ENCODE measurements at places on chromosomes 12 and 14. TPM values are rescaled to one million over a fixed set of nuclear protein-coding genes. Genes with fewer than 3 reads are reported as not detected.

- DNase-seq = no peak
Observed at GRCh38 chr14:69358966-69359365, 39.1 kb downstream of the ERH start.

CLEC1B gene
- total RNA-seq = not detected

- no peak for DNase-seq
Observed at GRCh38 chr12:123337070-123337469, 27.6 kb downstream of the SBNO1 start.

GRCh38 chr14:35847636-35848035 is 21.5 kb downstream of the BRMS1L start:
- no peak for DNase-seq

DNA sequence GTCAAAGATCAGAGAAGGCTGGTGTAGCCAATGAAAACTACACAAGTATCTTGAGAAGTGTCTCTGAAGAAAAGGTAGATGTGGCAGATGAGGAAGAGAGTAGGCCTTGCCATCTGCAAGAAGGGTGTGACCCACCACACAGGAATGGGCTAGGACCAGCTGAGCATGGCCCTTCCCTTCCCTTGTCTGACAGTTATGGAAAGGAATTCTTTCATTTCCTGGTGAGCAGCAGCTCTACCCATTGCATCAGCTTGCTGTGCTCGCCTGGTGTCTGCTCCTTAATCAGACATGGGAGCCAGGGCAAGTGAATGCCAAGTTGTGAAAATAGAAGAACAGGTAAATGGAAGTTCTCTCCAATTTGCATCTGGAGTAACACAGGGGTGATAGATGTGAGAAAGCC is 145.2 kb upstream of the KRR1 start:
- no peak for DNase-seq

GRCh38 chr12:17992002-17992656 is 97.9 kb downstream of the RERGL start:
- no peak for DNase-seq

- no peak for DNase-seq
Observed at GRCh38 chr12:104407922-104408321, 48.8 kb upstream of the CHST11 start.

DNA sequence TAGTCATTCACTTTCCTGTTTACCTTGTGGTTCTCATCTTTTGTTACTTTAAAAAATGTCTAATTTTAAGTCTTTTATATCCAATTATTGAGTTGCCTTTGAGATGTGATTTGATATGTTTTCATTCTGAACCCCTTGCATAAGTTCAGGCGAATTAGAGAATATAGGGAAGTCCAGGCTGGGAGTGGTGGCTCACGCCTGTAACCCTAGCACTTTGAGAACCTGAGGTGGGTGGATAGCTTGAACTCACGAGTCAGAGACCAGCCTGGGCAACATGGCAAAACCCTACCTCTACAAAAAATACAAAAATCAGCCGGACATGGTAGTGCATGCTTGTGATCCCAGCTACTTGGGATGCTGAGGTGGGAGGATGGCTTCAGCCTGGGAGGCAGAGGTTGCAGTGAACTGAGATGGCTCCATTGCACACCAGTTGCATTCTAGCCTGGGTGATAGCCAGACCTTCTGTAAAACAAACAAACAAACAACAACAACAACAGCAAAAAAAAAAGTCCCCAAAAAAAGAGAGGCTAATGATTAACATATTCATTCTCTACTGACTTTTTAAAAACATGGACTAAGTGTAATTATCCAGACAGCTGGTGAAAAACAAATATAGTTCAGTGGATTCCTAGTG is 451.1 kb upstream of the RGS6 start:
- DNase-seq = no peak

SYNDIG1L gene
- total RNA-seq = not detected

TMTC1 gene
- not detected for total RNA-seq

GRCh38 chr12:89155826-89156225 is 196.5 kb downstream of the DUSP6 start:
- no peak for DNase-seq

ESPL1 gene
- 8.2 TPM for total RNA-seq

CSRP2 gene
- 1.6 TPM for total RNA-seq

GRCh38 chr12:109098183-109098604 is 797 bp downstream of the UNG start:
- no peak for DNase-seq

DNA sequence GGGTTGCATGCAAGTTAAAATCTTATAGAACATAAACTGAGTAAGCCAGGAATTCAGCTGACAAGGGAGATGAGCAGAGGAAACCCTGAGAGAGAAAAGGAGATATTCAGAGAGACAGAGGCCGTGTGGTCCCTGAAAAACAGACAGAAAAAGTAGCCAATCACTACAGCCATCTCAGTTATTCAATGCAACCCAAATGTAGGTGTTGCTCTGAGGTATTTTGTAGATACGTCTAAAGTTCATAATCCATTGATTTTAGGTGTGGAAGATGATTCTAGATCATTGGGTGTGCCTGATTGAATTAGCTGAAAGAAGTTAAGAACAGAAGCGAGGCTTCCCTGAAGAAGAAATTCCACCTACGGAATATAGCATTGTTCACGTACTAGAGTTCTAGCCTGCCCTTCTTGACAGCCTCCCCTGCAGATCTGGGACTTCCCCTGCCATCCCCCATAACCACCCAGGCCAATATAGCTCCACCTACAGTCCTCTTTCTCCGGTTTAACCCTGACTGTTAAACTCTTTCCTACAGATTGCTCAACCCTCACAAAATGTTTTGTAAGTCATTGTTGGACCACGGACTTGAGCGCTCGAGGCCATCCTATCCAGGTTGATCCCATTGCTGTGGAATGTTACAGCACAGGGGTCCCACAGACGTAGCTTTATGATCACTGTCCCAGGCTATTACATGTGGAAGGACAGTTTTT is 21.7 kb downstream of the AICDA start:
- no peak for DNase-seq

RAD51AP1 gene
- 5.9 TPM for total RNA-seq

DNA sequence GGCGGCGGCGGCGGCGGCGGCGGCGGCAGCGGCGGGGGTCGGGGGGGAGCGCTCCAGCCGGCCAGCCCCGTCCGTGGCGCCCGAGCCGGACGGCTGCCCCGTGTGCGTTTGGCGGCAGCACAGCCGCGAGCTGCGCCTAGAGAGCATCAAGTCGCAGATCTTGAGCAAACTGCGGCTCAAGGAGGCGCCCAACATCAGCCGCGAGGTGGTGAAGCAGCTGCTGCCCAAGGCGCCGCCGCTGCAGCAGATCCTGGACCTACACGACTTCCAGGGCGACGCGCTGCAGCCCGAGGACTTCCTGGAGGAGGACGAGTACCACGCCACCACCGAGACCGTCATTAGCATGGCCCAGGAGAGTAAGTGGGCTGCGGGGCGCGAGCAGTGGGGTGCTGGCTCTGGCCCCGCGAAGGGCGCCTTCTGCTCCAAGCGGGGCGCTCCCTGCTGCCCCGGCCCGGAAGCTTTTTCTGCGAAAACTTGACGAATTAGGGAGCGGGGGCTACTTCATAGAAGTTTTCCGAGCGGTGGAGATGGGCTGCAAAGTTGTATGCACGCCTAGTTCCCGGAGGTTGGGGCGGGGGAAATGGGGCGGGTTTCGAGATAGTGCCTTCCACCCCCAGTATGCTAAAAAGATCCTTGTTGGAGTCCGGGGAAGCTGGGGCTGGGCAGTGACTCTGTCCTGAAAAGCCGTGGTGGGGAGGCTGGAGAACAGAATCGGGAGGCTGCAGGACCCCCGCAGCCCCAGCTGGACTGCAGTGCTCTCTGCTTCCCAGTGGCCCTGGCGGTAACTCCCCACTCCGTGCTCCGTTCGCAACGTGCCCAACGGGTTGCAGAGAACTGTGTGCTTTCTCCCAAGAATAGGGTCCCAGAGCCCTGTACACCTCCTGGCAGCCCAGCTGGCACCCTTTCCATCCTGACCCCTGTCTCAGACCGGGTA is 751 bp downstream of the GDF11 start:
- peak; percentile 40 for DNase-seq

GRCh38 chr12:3102771-3103410 is 25.7 kb downstream of the TSPAN9 start:
- no peak for DNase-seq

DNA sequence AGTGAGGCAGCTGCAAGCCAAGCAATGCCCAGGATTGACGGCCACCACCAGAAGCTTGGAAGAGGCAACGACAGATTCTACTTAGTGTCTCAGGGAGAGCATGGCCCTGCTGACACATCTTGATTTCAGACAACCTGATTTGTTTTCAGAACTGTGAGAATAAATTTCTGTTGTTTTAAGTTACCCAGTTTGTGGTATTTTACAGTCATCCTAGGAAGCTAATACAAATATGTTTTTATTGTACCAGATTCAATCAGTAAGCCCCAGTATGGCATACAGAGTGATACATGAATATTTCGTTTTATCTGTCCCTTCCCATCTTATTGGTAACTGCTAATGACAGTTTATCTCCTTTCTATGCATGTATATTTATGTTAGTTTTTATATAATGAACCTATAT is 62.3 kb downstream of the SAMD4A start:
- no peak for DNase-seq

DNA sequence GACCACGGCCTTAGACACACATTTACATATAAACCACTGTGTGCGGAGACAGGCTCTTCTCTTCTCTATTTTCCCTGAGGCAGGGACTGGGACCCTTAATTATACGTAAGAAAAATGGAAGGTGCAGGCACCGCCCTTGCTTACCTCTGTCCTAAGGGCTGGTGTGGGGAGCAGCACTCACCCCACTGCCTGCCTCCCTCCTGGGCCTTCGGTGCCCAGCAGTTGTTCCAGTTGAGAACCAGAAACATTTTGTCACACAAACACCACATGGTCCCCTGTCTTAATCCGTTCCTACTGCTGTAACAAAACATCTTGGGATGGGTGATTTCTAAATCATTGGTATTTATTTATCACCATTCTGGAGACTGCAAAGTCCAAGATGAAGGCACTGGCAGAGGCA is 192.7 kb upstream of the DIO3 start:
- no peak for DNase-seq

DNA sequence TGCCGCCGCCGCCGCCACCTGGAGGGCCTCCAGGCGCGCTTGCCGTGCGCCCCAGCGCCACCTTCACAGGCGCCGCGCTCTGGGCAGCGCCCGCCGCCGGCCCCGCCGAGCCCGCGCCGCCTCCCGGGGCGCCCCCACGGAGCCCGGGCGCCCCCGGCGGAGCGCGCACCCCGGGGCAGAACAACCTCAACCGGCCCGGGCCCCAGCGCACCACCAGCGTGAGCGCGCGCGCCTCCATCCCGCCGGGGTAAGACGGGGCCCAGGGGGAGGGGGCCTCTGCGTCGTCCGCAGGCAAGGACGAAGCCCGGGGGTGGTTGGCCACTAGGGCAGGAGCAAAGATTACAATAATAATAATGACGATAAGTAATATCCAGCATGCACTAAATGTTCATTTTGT is 21.3 kb downstream of the DTX1 start:
- no peak for DNase-seq

DNA sequence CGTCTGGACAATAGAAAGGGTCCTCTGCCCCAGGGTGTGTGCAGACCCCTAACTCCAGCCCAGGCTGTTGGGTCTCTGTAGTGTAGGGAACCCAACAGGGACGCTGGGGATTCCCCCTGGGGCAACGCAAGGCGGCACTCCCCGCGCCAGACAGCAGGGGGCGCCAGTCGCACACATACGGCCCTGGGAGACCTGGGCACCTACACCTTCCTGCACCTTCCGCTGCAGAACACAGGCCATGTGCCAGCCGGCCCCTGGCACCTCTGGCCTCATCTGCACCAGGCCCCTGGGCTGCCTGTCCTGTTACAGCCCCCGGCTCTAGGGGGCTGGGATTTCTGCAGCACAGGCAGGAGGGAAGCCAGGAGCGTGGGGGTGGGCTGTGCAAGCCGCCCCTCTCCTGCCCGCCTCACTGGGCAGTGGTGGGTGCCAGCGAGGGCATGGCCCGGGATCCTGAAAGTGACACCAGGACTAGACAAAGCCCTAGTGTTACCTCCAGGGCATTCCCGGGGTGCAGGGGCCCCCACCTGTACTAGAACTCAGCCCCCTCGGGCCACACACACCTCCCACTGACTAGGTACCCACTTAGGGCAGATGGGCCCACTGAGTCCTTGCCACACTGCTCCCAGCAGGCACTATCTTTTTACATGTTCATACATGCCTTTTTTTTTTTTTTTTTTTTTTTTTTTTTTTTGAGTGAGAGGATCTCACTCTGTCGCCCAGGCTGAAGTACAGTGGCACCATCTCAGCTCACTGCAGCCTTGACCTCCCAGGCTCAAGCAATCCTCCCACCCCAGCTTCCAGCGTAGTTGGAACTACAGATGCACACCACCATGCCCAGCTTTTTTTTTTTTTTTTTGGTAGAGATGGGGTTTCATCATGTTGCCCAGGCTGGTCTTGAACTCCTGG is 37.5 kb downstream of the CCNK start:
- DNase-seq = peak; percentile 73

GRCh38 chr14:45038865-45039264 is 45.1 kb upstream of the PRPF39 start:
- DNase-seq = no peak

- DNase-seq = peak; percentile 46
Observed at GRCh38 chr12:89351489-89352241, 636 bp downstream of the DUSP6 start.

DNA sequence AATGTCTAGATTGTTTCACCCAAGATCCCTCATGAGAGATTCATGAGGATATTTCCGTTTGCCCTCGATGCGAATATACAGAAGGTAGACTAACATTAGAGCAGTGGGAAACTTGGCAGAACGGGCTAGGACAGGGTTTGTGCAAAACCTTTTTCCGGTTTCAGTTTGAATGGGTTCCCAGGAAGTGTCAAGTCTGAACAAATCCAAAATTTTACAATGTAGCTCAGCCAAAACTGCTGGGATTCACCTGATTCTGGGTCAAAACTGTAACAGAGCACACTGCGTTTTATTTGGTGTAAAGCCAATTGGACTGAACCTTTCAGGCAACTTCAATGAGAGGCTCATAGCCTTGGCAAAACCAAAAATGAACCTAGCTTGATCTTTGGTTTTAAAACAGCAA is 337.8 kb upstream of the DIO2 start:
- DNase-seq = no peak

GRCh38 chr12:95321516-95322246 is 104.1 kb downstream of the VEZT start:
- no peak for DNase-seq

DNA sequence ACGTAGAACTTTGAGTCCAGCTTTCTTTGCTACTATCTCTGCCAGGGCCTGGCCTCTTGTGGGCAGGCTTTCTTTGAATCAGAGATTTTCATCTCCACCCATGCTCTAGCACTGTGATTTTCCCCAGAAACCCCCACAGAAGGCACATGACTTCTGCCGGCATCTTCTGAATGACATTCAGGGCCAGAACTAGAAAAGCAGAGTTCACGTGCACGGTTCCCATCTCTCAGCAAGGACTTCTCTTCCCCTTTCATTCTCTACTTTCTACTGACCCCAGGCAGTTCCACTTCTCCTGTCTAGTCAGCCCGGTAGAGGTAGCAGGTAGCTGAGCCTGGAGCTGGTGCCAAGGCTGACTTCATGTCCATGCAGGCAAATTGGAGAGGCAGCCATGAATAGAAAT is 26.9 kb downstream of the BATF start:
- DNase-seq = no peak

DNA sequence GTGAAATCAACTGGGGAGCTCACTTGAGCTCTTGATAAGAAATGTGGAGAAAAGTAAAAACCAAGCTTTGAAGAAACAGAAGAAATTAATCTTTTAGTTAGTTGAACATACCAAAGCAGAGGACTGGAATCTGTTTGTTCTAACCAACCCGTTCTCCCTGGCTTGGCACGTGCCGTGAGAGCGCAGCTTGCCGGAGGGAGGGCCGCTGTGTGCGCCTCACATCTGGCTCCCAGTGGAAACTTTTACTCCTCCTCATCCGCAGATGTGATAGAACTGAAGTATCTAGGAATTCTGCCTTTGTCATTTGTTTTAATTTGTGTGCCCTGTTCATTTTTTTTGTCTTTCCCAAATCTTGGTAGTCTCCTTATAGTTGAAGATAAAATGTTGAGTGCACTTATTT is 64.9 kb downstream of the DDX51 start:
- no peak for DNase-seq

All from activated B cell treated with CpG ODN at 0.5 μM for 24 hours (primary cell).